Ureter (tissue), 1 donor: ENCODE measurements at places on chromosomes 2 and 18.
A peak's percentile ranks its signal among the peaks of the same experiment; 100 is the strongest.

- DNase-seq = no peak
Observed at GRCh38 chr18:60044290-60045006, 144.7 kb downstream of the PMAIP1 start.

DNA sequence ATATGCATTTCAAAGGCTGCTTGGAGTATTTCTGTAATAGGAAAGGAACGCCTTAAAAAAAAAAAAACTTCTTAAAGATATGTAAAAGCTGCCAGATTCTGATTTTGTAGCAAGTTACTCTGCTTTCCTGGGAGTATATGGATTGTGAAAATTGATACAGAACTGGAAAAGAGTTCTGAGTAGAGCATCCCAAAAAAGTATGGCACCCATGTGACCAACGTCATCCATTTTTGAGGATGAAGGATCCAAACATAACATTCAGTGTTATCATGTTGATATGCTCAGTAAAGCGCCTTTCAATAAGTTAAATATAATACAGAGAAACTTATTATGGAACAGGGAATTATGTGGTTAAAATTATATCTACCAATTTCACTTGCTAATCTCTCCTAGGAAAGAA is 978.4 kb upstream of the POU3F3 start:
- DNase-seq = no peak

GRCh38 chr2:214558341-214558740 is 147.5 kb downstream of the VWC2L start:
- DNase-seq = no peak

DNA sequence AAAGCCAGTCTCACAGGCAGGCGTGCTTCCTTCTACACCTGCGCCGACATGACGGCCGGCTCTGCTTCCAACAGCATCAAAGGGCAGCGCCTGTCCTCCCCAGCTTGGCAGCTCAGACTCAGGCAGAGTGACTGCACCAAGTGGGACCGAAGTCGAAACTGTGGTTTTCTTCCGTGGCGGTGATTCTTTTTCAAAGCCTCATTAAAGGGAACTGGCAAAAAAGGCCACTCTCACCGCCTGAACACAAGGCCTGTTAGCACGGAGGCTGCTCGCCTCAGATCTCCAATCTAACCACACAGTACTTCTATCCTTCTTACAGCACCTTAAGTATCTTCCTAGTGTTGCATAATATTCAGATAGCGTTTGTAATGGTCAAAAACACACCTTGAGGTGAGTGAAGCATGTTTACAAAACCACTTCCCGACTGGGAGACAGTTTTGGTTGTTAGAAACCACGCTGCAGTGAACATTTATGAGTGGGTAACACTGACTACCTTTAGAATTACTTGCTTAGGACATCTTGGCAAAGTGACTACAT is 236.4 kb downstream of the HDAC4 start:
- no peak for DNase-seq

DNA sequence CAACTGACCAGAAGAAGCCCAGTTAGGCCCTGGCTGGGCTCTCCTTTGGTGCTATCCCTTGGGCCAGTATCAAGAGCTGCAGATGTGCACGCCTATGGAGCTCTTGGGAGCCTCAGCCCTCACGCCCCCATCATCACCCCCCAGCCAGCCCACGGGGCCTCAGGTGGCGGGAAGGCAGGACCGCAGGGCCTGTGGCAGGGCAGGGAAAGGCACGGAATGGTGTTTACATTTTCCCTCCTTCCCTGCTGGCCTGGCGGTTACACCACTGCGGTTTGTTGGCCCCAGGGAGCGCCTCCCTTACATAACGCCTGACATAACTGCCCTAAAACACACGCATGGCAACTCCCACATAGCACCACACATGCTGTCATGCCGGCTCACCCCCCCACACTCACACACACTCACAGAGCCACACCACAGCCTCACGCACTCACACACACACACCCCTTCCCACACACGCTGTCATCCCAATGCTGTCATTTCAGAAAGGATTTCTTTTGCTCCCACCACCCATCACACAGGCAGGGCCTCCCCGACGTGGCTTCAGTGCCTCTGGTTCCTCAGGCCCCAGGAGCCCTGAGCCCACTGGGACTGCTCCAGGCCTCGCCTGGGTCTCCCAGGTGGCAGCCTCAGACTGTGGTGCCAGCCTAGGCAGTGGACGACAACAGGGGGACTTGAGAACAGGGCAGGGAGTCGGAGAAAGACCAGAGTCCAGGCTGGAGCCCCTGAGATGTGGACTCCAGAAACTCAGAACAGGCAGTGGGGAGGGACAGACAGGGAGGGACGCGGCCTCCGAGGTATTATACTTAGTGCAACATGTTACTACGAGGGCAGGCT is 15.7 kb downstream of the ZFP36L2 start:
- no peak for DNase-seq

DNA sequence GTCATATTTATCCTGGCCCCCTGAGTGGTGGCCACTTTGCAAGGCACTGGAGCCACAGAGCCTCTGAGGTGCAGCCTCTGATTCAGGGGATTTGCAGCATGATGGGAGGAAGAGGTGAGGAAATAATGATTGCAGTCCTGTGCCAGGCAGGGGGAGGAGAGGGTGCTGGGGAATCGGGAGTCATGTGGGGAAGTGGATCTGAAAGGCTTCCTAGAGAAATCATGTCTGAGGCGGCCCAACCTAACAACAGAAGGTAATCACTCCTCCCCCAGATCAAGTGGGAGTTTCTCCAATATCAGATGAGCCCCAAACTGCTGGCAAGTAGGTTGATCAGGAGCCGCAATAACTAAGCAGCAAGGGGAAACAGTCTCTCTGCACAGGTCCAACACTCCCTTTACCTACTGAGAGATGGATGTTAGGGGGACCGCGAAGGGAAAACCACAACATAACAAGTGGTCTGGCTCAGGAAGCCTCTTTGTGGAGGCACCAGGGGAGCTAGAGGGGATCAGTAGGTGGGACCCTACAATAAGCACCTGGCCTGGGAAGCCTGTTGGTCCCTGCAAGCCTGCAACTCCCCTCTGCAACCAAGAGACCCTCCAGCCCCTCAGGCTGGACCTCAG is 71.8 kb upstream of the NPAS2 start:
- no peak for DNase-seq

DNA sequence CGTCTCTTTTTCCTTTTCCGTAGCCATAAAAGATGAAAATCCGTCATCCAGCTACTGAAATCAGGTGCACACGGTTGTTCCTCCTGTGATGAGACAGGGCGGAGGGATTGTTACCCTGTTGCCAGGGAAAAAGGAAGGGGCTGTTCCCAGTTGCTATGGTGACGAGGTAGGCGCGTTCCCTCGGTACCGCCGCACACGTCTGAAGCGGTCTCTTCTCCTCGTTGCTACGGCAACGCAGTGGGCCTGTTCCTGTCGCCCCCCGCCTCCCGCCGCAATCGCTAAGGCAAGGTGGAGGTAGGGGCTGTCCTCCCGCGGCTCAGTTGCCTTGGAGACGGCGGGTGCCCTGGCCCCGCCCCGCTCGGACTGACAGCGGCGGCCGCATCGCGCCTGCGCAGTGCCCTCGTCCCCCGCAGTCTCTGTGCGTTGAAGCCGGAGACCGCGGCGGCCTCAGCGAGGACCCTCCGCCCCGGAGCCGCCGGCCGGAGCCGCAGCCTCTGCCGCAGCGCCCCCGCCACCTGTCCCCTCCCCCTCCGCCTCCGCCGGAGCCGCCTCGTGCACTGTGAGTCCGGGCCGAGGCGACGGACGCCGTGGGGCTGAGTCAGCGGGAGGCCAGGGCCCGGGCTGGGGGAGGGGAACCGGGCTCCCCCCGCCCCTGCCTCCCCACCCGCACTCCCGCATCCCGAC is at the start of gene MAPRE3:
TSS of gene MAPRE3 (plus strand) at position 394 of the 684 bp plus-strand sequence. CDS start 51,582 bp downstream, outside the sequence.
- DNase-seq = peak; percentile 69

- no peak for DNase-seq
Observed at GRCh38 chr2:23940718-23941620, 706 bp downstream of the UBXN2A start.

GRCh38 chr2:218717262-218717661 is 6.6 kb downstream of the TTLL4 start:
- DNase-seq = no peak

DNA sequence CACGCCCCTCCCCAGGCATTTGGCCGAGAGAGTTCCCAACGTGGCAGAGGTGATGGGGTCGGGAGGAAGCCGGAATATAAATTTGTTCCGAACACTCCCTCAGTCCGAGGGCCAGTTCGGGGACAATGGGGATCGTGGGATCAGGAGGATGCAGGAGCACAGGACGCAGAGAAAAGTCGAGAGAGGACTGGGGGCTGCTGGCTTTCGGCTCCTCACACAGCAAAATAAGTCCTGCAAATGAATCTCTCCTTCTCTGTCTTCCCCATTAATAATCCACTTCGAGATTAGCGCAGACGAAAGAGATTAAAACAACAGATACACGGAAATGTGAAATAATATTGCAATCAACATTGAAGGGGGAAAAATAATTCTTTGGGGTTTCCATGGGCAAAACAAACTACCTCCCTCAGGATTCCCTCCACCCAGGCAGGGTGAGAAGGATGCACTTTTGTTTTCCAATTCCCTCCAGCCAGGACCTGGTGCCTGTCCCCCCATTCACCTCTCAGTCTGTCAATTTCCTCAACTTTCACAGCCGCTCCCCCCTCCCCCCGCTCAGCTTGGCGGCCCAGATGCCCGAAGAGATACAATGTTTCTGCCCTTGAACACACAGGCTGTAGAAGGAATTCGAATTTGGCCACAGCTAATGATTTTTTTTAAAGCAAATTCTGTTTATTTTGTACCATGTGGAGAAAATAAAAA is 3.1 kb upstream of the ZEB2 start:
- DNase-seq = no peak

GRCh38 chr2:55224761-55225261 is 7.3 kb downstream of the CLHC1 start:
- no peak for DNase-seq

DNA sequence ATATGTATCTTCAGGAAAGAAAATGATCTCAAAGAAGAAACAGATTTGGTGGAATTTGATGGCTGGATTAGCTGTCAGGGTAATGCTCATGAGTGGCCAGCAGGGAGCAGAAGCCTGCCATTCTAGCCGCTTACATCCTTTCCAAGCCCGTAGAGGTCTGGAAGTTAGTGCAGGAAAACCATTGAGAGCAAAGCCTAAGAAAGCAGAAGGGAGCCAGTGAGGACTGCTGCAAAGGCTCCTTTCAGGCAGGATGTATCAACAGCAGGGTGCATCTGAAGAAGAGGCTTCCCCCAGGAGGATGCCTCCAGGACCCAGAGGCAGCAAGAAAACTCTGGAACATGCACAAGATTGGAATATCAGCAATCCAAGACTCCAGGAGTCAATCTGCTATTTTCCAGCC is 22.9 kb upstream of the LBH start:
- peak; percentile 65 for DNase-seq

- no peak for DNase-seq
Observed at GRCh38 chr2:69453475-69454129, 16.4 kb upstream of the NFU1 start.

- no peak for DNase-seq
Observed at GRCh38 chr18:40577981-40578365, 1377.1 kb upstream of the PIK3C3 start.

DNA sequence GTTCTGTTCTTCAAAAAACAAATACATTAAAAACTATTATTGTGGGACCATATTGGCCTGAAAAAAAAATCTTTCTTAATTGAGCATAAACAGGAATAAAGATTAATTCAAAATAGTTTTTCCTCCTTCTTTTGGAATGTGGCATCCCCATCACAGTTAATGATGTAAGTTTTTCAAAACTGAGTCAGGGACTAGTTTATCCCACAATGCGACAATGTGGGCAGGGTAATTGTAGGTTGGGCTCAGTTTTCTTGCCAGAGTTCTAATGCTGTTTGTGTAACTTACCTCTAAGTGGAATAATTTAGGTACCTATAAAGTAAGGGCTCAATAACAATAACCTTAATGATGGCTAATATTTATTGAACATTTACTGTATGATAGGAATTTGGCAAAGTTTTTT is 82.0 kb downstream of the PMS1 start:
- no peak for DNase-seq

- no peak for DNase-seq
Observed at GRCh38 chr2:3597567-3597966, 2.7 kb downstream of the COLEC11 start.

DNA sequence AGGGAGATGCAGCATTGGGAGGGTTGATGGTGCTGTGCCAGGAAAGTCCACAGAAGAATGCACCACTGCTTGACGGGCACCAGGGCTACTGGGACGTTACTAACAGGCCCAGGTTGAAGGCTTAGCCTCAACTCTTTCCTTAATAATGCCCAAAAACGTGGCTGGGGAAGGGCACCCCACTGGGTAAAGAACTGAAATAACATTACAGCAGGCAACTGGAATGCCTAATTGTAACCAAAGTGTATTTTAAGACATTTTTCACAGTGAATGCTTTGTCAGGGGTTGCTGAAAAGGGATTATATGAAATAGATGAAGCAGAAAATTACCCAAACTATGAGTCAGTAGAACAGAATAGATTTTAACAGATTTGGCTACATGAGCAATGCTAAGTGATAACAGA is 191.3 kb downstream of the CMPK2 start:
- DNase-seq = no peak

- no peak for DNase-seq
Observed at GRCh38 chr2:98751748-98752147, 20.8 kb upstream of the MGAT4A start.

GRCh38 chr2:21008014-21008789 is 35.7 kb downstream of the APOB start:
- no peak for DNase-seq

- no peak for DNase-seq
Observed at GRCh38 chr18:10591896-10592295, 66.1 kb downstream of the NAPG start.

DNA sequence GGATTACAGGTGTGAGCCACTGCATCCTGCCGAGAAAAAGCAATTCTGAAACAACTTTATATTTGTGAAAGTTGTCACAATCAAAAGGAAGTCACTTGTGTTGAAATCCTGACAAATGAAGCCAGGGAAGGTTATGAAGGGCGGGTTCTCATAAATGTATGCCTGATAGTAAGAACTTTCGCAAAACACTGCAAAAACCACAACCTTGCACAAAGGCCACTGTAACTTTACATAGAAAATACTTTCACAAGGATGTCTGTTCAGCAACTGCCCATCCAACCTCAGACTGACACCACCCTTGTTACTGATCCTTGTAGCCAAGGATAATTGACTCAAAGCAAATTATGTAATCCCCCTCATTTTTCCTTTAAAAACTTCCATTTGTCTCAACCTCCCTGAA is 90.6 kb downstream of the SLC4A3 start:
- DNase-seq = no peak

- no peak for DNase-seq
Observed at GRCh38 chr2:71477231-71477691, 23.9 kb downstream of the DYSF start.

DNA sequence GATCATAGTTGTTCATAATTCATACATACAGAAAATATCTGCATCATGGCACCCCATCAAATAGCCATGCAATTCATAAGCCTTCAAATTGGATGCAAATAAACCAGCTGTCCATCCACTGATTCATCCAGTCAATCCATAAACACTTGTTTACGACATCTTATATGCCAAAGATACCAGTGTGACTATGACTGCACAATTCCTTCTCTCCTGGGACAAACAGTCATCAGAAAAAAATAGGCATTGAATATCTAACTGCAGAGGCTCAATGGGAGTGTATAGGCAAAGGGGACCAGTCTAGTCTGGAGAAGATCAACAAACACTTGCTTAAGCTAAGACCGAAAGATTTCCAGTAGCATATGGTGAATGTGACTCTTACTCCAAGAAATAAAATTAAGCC is 70.0 kb downstream of the COL4A3 start:
- no peak for DNase-seq

GRCh38 chr2:31067259-31067658 is 71.0 kb downstream of the GALNT14 start:
- no peak for DNase-seq

- DNase-seq = no peak
Observed at GRCh38 chr2:223032187-223033142, 19.5 kb upstream of the KCNE4 start.

- DNase-seq = no peak
Observed at GRCh38 chr18:37246779-37247340, 318.7 kb downstream of the CELF4 start.
